IPS DF 6.9 (cell line): ENCODE measurements at places on chromosomes 6 and 20.
A peak's percentile ranks its signal among the peaks of the same experiment; 100 is the strongest.

GRCh38 chr6:98627129-98627775 lies 207.1 kb upstream of the POU3F2 start:
- peak; percentile 20 for DNase-seq

DNA sequence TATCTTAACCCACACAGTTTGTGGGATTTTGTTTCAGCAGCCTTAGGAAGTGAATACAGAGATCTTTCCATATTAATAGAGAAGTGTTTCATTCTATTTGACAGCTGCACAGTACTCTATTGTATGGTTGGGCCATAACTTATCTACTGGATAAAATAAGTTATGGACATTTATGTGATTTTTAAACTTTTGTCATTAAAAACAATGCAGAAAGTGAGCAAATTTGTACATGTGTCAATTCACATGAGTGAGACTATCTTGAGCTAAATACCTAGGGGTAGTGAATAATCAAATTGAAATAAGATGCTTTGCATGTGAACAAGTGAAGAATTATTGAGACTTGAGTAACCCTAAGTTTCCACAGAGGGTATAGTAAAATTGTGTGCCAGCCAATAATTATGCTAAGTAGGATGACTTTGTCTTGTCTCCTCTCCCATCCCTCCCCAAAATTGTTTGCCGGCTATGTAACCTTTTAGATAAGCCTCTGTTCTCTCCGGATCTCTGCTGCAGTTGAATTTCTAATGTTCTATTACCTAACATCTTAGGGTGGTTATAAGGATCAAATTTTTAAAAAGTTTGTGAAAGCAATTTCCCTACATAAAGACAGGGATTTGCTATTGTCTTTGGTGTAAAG lies 33.3 kb upstream of the TPBG start:
- DNase-seq: no peak

- no peak for DNase-seq
Observed at GRCh38 chr6:71488186-71488585, 199.6 kb downstream of the OGFRL1 start.

DNA sequence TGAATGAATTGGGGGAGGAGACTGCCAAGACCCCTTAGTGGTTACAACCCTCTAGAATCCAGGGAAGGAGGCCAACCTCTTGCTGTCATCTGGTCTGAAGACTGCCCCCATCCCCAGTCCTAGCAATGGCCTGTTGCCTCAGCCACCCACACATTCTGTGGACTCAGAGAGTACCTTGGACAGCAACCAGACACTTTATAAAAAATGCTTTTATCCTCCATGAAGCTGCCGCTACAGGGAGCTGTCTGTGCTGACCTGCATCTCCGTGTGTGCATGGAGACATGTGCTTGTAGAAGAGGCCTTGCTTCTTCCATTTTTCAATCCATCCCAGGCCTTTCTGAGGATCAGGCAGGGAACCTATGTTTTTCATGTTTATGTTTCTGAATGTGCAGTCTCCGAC lies 15.2 kb downstream of the CDH22 start:
- DNase-seq: no peak

DNA sequence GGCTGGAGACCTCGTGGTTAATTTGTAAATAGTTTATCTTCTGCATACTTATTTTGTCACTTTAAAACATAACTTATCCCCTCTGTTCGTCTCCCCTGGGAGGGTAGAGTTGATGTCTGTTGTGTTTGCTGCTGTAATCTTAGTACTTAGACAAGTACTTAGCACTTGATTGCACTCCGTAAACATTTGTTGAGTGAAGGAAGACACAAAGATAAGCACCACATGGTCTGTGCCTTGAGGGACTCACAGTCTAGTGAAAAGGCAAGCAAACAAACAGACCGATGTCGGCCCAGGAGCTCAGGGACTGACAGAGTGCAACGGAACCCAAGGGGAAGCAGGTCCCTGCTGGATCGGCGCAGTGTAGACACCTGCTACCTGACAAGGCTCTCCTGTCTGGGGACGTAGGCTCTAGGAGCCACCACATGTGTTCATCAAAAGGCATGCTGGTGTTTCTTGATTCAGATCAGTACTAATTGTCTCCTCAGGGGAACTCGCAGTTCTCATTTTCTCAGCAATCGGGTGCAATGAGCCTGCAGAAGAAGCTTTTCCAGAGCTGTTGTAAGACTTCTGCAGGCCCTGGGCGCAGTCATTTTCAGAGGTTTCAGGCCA lies 31.4 kb downstream of the EDN3 start:
- no peak for DNase-seq

GRCh38 chr6:110329348-110329713 lies 28.8 kb downstream of the METTL24 start:
- no peak for DNase-seq

- no peak for DNase-seq
Observed at GRCh38 chr6:47043286-47043685, 1.2 kb upstream of the ADGRF1 start.

DNA sequence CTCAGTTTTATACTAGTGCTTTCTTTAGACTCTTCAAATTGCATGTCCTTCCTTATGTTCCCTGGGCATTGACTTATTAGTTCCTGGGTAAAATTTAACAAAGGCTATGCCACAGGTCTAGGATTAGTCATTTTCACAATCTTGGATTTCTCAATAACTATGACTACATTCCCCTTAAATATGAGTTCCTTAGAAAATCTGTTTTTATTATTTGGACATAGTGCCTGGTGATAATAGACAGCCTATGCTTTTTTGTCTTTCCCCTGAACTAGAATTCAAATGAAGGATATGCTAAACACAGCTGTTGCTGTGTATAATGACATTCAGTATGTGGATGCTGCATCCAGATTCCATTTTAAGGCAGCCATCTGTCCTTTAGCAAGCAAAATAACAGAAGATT lies 1252.8 kb upstream of the GJE1 start:
- no peak for DNase-seq

- DNase-seq: no peak
Observed at GRCh38 chr6:155580904-155581303, 125.3 kb upstream of the NOX3 start.

DNA sequence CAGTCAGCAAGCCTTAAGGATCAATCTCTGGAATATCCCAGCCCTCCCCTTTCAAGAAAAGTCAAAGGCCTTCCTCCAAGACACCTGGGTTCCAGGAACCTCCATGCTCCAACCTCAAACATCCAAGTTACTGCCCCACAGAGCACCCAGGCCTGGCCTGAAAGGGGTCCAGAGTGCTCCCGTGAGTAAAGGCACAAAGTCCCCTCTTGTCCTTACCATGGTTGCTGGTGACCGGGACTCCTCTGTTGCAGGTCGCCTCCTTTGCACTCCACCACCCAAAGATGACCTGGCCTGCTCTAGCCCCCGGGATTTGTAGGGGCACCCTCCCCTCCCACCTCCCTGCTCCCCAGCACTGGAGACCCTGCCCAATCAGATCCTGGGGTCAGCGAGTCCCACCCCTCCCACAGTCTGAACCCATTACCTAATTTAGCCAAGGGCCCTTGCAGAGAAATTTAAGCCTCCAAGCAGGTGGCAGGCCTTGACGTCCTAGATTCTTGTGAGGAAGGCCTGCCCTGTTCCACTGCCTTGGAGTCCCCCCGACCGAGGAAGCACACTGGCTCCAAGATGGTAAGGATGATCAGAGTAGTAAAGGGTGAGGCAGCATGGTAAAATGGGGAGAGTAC lies at the start of gene TNNC2:
Gene TNNC2, minus strand, starts transcription at position 283 of the 623 bp plus-strand sequence. Its CDS starts 64 bp downstream, at position 219.
- no peak for DNase-seq

- DNase-seq: no peak
Observed at GRCh38 chr6:33896391-33897188, 92.8 kb upstream of the MLN start.

DNA sequence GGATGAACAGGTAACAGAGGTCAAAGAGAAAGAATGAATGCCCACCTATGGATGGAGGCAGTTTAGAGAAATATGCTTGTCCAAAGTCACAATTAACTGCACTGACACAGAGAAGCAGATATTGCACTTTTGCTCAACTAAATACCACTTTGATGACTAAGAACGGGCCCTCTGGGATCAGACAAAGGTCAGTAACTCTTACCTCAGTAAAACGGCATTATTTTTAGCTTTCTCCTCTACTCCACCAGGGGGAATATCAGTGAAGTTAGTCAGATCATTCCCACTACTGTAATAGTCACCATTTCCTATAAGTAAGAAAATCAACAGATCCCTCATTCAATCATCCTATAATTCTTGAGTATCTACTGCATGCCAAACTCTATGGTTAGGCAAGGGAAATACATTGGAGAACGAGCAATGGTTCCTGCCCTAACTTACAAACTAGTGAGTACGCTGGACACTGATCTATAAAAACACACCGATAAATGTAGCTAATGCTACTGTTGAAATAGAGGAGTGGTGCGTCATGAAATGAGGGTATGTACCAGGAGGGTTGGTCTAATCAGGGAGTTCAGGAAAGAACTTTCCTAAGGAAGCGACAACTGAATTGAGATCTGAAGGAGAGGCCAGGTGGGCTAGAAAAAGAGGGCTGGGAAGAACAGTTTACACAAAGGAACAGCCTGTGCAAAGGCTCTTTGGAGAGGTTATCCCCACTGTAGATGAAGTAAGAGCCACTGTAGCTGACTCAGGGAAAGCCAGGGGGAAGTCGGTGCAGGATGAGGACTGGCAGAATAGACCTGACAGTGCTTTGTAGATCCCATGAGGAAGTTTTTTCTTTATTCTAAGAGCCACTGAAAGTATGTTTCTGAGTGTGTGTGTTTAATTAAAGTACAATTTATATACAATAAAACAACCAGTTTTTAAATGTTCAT lies 9.2 kb downstream of the ECI2 start:
- DNase-seq: no peak

- DNase-seq: no peak
Observed at GRCh38 chr6:44701637-44702101, 314.2 kb downstream of the CDC5L start.

DNA sequence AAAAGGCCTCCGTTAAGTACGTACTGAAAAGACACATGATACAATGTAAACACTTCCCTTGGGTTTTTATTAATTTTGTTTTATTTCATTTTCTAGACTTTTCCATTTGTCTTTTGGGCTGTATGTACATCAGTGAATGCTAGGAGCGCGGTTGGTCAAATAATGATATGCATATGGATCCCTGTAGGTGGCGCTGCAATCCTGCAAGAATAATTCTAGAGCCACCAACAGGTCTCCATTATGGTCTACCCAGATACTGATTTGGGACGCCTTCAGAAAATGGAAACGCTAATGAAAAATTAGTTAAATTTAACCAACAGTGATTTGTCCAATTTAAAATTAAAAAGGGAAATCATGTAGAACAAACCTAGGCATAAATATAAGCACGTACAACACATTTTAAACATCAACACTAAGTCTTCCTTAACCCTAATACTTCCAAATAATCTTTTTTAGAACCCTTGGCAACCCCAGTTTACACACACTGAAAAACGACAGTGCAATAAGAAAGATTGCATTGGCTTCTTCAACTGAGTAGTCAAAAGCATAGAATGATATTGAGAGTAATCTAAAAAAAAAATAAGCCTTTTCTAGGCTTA lies 433.5 kb downstream of the RFPL4B start:
- DNase-seq: peak; percentile 60

DNA sequence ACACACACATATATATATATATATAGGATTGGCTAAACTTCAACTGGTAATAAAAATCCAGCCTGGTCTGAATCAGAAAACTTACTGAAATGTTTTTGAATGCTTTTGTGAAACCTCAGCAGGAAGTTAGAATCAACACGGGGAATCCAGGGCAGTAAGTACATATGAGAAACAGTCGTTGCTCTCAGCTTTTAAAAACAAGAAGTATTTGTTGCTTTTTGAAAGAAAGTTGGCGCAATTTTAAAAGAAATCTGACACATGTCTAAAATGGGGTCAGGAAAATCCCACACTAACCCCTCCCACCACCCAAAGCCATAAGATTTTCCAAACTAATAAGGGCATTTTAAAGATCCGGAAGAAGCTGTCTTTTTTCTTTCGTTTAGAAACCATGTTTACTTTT lies 11.5 kb upstream of the CCDC170 start:
- no peak for DNase-seq

DNA sequence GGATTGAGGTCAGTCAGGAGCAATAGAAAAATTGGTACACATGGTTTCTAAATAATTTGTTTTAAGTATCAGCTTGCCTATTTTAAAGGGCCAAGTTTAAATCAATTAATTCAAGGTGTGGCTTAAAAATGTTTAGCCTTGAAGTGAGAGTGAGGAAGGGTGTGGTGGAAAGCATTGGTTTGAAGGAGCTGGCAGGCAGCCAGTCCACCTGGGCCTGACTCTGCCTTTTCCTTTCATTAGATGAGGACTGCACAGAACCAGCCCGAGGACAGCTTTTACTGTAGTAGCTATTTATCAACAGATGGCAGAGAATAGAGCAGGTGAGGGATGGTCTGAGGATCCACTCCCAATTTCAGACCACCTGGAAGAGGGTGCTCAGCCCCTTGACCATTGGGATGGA lies 42.4 kb downstream of the DHX35 start:
- DNase-seq: no peak
